Nasal cavity respiratory epithelium epithelial cell of viscerocranial mucosa (primary cell): ENCODE measurements at places on chromosomes 6 and 20. TPM values are rescaled to one million over a fixed set of nuclear protein-coding genes. Genes with fewer than 3 reads are reported as not detected.

The RFX6 gene
- total RNA-seq = not detected in 2 replicates

The MATN4 gene
- under 0.01 and 0.14 TPM in 2 replicates for total RNA-seq

The DNAJC5 gene
- 93.3 and 143 TPM in 2 replicates for total RNA-seq

The KIAA0408 gene
- not detected in 2 replicates for total RNA-seq

The RAB32 gene
- total RNA-seq = 64.5 and 280 TPM in 2 replicates

The CNPY3 gene
- 17.1 and 42.9 TPM in 2 replicates for total RNA-seq

The SLC17A5 gene
- 17.7 and 20.5 TPM in 2 replicates for total RNA-seq
